KBM-7 (cell line): ENCODE measurements at places on chromosomes 6 and 20.

DNA sequence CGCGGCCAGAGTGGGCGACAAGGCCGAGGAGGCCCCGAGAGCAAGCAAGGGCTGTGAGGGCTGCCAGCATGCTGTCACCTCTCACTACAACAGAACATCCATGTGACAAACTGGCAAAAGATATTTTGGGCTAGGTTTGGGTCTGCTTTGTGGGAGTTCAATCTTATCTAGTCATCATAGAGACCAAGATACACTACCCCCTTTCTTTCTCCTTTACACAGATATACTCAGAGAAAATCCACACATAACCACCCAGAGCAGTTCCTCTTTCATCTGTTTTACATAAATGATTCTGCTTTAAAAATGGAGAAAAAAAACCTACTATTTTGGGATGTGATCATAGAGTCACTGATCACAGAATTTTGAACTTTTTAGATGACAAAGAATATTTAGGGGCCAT, 16.8 kb downstream of the SOX4 start:
- peak; percentile 55 for DNase-seq

DNA sequence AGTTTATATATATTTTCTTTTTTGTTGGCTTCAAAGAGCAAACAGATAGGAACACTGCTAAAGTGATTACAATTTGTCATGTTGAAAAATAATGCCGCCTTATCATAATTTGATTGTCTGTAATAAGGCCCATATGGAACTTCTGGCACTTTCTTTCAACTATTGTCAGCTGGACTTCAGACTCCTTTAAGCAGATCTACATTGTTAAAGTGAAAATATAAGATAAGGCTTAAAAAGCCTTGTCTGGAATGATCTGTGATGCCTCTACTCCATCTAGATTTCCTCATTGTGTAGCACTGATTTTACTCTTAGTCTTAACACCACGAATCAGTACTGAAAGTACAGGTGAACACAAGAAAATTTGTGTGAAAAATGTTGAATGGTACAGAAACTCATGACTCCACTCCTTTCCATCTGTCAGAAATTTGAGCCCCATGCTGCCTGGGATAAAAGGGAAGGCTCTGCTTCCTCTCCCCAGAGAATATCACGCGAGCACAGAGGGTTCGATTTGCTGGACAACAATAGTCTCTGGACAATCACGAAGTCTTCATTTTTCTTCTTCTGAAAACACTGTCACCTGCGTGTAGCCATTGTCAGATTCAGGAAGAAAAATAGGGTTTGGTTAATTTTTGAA, 56.0 kb downstream of the BCAS1 start:
- no peak for DNase-seq

DNA sequence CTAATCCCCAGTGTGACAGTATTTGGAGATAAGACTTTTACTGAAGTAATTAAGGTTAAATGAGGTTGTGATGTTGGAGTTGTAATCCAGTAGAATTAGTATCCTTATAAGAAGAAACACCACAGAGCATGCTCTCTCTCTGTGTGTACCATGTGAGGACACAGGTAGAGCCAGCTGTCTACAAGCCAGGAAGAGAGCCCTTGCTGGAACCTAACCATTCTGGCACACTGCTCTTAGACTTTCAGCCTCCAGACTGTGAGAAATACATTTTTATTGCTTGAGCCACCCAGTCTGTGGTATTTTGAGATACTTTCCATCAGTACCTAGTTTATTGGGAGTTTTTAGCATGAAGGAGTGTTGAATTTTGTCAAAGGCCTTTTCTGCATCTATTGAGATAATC, 110.2 kb downstream of the PHF3 start:
- no peak for DNase-seq

GRCh38 chr20:21534453-21534852, 20.6 kb upstream of the NKX2-2 start:
- no peak for DNase-seq

- DNase-seq, result no peak
Observed at GRCh38 chr20:25499855-25500434, 85.4 kb downstream of the NINL start.

DNA sequence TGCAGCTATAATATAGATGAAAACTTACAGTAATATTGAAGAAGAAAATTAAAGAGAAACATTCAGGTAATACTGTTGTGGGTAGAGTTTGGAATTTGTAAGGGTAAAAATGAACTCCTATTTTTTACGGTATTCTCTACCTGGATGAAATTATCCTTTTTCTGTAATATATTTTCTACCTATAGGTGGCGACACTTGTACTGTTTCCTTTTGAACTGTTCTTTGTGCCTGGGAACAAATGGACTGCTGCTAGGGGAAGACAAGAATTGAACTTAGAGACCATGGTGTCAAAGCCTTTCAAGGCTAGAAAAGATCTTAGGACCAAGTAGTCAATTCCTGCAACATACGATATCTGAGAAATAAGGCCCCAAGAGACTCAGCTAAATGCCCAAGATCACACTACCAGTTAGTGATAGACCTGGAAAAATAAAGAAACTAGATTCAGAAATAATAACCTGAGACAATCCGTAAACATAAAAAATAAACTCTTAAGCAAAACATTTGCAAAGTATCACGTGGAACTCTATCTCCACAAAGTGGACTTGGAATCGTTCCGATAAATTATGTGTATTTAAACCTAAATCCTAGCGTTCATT, 383.8 kb downstream of the TFAP2A start:
- peak; percentile 64 for DNase-seq

DNA sequence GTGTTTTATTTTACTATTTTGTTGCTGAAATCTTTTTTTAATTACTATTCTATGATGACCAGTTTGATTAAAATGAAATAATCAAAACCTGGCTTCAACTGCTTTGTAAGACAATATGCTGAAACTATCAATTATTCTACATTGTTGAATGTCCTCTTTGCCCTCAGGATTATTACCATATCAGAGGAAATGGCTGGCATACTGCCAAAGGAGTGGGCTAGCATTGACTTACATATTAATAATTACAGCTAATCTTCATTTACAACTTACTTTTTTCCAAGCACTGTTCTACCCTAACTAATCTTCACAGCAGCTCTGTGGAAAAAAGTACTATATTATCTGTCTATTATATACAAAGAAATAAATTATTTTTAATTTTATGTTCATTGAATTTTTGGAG, 560.5 kb downstream of the BCKDHB start:
- no peak for DNase-seq

DNA sequence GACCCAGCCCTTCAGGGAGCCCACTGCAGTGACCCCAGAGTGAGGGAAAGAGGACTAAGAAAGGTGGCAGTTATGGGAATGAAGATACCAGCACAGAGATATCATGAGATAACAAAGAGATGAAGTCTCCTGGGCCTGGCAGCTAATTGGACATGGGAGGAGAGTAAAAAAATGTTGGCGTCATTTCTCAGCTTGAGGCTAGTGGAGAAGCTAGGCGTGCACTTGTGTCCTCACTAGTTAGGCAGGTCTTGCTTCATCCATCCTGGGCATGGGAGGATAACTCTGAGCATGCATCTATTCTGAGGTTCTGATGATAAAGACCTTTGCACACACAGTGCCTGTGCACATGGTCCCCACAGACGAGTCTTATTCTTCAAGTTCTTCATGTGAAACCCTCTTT, 4.1 kb upstream of the GFOD1 start:
- DNase-seq, result no peak

DNA sequence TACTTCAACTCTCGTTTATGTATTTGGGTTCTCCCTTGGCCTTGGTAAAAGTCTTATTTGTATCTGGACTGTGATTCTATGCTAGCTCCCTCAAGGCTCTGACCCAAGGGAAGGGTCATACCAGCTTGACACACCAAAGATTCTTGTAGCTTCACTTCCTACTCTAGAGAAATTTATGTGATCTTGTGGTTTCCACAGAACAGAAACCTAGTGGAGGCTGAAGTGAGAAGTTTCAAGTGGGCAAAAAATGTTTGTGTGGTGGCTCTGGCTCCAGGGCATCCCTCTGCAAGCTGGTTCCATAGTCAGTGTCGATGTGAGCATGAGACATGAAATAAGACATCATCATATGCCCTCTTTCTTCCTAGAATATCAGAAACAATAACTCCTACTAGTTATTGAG, 48.1 kb upstream of the TNFRSF21 start:
- DNase-seq, result no peak

DNA sequence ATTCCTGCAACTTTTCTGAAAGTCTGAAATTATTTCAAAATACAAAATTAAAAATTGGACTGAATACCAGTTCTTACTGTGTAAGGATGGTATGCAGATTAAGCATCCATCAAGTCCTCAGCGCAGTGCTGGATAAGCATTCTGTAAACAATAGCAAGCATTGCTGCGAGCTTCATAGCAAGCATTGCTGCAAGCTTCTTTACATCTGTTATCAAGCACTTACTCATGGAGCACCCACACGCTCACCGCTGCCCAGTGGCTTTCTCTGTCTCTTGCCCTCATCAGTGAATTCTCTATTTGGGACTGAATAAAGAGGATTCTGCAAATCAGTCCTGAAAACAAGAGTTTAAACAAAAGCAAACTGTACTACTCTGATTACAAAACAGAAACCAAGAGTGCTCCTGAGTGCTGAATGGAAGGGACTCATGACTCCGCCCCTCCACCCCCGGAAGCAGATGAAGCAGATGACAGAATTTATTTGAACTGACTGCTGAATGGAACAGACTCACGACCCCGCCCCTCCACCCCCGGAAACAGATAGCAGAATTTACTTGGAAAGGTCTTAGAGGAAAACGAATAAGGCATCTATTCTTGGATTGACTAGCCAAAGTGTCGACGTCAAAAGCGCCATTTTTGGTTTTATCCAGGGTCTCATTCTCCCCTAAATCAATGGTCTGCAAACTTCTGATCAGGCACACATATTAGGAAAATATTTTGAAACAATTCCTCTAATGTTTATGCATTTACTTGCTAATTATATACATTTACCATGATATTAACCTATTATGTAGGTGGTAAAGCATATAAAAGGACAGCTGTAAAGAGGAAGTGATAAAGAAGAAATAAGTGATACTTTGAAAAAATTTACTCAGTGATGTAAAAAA, 22.1 kb upstream of the EYA2 start:
- DNase-seq, result no peak

DNA sequence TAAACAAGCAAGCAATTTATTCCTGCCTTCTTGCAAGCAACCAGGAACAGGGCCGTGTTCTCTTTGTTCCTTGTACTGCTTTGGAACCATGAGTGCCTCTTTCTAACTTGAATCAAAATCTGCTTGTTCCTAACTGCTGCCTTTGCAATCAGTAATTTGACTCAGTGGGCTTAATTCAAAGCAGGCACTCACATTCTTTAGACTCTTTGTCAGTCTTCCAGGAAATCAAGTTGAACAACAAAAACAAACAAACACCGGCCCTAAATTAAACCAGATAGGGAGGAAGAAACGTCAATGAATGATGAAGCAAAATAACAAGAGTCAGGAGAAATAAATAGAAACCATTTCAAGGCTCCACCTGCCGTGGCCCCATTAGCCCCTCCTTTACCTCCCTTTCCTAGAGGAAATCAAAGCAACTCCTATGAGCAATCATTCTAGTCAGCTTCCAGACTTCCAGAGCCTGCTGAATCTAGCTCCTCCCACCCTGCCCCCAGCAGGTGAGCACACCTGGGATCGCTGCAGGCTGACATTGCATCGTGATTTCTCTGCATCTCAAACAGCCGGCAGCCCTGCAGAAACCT, 582.2 kb upstream of the FLRT3 start:
- DNase-seq, result no peak

DNA sequence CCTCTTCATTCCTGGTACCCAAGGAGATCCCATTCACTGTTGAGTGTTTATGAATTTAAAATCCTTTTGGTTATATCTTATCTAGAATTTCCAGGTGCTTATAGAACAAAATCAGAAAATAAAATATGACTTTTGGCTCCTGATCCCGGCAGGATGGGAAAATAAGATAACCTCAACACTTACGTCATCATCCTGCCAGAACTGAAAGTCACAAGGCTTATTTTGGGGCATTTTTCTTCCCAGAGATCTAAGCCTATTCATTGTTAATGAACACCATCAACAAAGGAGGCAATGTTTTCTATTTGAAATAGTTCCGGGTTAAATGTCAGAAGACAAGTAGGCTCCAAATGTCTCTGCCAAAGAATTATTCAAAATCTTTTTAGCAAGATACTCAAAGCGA, 580.6 kb downstream of the TFAP2A start:
- no peak for DNase-seq

DNA sequence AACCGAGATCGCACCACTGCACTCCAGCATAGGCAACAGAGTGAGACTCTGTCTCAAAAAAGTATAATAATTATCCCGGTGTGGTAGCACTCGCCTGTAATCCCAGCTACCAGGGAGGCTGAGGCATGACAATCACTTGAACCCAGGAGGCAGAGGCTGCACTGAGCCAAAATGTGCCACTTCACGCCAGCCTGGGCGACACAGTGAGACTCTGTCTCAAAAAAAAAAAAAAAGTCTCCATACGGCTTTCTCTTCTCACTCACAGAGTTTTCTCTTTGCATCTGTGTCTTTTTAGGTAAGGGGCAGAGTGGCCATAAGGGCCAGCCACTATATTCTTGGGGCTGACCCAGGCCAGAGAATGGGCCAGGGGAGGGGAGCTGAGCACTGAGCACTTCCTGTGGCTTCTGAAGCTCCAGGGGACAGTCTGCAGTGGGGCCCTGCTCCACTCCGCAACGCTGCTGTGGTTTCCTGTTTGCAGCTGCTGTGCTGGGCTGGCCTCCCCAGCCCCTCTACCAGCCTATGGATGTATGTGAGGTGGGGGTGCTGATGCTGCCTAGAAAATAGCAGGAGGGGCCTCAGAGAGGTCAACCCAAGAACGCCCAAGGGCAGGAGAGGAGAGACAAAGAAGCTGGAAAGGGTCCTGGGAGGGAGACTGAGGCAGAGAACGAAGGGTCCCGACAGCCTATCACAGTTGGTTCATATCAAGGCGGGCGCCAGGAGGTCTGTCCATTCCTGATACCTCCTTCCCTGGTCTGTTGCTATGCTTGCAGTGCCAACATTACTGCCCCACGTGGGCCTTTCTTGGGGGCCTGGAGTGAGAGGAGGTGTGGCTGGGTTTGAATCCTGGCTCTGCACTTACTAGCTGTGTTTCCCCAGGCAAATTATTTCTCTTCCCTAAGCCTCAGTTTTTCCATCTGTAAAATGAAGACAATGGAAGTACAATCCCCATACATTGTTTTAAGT, 16.0 kb downstream of the SLA2 start:
- DNase-seq, result peak; percentile 69

- no peak for DNase-seq
Observed at GRCh38 chr6:138492113-138492512, 7.2 kb downstream of the NHSL1 start.
